ENCODE measurements at places on chromosomes 1 and 21.

GRCh38 chr1:115877511-115877910 lies 36.6 kb upstream of the NHLH2 start:
- no peak for DNase-seq

GRCh38 chr21:41847066-41847804 lies 31.9 kb downstream of the PRDM15 start:
- no peak for DNase-seq

DNA sequence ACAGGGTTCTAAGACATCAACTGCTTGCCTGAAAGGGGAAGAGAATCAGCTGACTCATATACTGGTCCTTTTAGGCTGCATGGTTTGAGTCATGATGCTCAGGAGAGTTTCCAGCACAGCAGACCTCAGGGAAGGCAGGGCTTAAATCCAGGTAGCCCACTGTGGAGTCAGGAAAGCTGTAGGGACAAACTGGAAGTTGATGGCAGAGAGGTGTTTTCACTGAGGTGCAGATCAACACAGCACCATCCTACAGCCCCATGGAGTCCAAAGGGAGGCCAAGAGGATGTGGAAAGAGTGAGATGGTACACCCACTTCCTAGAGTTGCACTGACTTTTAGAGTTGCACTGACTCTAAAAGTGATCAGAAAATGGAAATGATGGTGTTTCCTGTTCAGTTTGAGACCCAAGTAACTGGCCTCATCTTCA lies 252.4 kb upstream of the DUSP10 start:
- DNase-seq, result peak; percentile 25

- DNase-seq, result no peak
These were observed 37.5 kb downstream of the LRRC3 start for GRCh38 chr21:44492567-44493385.

- peak; percentile 39 for DNase-seq
These were observed 37.3 kb downstream of the IFNAR1 start for GRCh38 chr21:33362044-33362555.

- peak; percentile 37 for DNase-seq
These were observed 12.4 kb downstream of the SKI start for GRCh38 chr1:2240270-2241156.

- no peak for DNase-seq
These were observed 357.8 kb downstream of the SIPA1L2 start for GRCh38 chr1:232271991-232272589.

DNA sequence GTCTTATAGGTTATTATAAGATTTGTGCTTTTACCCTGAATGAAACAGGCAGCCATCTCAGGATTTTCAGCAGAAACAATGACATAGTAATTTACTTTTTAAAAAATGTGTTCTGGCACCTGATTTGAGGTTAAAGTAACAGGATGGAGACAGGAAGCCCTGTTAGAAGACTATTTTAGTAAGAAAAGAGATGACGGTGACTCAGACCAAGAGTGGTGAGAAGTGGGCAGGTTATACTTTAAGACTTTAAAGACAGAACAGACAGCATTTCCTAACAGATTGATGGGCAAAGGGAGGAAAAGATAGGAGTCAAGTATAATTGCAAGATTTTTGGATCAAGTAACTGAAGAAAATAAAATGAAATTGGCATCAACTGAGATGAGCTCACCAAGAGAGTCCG lies 436.8 kb upstream of the NR5A2 start:
- DNase-seq, result no peak

DNA sequence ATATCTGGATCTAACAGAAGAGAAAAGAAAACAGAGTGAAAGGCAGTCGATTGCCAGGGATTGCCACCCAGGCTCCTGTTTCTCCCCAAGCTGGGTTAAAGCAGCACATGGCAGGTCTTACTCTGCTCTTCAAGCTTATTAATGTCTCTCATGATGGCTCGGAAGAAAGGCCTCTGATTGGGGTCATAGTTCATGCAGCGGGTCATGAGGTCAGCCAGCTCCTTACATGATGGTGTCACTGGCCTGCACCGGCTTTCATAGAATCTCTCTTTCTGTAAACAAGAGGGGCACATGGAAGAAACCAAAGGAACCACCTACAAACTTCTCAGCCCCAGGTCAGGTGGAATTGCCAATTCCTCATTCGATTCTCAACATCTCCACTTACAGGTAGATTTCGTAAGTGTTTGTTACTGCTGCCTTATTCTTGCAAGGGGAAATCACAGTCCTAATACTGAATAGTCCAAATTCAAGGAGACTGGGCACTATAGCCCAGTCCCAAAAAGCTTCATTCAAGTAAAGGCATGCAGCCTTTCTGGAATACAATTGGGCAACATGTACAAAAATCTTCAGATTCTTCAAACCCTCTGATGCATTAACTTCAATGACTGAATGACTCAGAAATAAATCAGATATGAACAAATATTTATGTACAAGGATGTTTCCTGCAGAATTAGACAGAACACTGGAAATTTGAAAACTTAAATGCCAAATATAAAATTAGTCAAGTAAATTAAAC lies 96.6 kb downstream of the RAVER2 start:
- DNase-seq, result no peak

GRCh38 chr1:31064718-31065309 lies 703 bp downstream of the PUM1 start:
- DNase-seq, result no peak

- DNase-seq, result no peak
These were observed 588.8 kb downstream of the PLA2G4A start for GRCh38 chr1:187417520-187417919.

GRCh38 chr1:28604962-28605361 lies 12.9 kb downstream of the RAB42 start:
- DNase-seq, result no peak

DNA sequence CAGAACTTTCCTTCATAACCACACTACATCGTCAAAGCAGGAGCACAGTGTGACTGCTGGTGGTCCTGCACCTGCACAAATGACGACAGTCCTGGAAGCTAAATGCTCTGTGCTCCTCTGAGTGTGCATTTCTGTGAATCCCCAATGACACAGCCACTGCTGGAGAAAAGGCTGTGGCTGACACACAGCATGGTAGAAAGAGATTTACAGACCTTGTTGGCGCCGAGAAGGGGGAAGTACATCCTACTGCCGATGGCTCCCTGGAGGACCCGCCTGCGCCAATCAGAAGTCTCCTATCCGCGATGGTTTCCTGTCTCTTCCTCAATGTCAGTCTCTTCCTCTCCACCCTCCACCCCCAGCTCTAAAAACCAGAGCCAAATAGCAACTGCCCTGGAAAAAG lies 115.4 kb upstream of the RAB4A start:
- peak; percentile 32 for DNase-seq

DNA sequence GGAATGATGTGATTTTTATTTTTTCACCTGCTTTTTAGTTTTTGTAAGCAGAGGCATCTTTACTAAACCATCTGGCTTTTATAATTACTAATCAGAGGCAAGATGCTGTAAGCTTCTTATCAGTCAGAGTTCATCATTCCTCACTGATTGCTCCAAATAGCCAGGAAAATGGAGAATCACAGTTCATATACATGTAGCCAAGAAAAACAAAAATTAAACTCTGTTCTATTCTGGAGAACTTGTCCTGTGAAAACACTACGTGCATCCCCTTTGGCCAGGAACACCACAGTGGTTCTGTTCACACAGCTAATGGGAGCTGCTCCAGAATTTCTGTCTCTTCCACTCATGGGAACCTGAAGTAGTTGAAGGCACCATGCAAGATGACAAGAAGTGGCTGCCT lies 725.5 kb upstream of the CHRM3 start:
- no peak for DNase-seq

GRCh38 chr1:214029796-214030195 lies 42.0 kb downstream of the PROX1 start:
- no peak for DNase-seq

- no peak for DNase-seq
These were observed 12.7 kb downstream of the CD58 start for GRCh38 chr1:116558140-116558549.

DNA sequence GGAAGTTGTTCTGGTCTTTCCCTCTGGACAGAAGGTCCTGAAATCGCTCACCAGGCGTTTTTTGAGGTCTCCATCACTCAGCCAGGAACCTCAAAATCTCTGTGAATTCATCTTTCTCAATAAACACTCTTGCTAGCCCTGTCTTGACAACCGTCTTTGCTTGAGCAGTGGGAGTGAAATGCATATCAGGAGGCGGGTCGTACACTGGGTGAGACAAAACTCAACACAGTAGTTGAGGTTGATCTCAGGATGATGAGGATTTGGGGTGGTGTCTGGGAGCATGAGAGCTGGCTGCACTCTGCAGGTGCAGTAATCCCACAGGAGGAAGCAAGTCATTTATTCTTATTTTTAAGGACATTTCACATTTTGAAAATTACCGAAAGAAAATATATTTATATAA lies 1.9 kb downstream of the GPR25 start:
- no peak for DNase-seq

DNA sequence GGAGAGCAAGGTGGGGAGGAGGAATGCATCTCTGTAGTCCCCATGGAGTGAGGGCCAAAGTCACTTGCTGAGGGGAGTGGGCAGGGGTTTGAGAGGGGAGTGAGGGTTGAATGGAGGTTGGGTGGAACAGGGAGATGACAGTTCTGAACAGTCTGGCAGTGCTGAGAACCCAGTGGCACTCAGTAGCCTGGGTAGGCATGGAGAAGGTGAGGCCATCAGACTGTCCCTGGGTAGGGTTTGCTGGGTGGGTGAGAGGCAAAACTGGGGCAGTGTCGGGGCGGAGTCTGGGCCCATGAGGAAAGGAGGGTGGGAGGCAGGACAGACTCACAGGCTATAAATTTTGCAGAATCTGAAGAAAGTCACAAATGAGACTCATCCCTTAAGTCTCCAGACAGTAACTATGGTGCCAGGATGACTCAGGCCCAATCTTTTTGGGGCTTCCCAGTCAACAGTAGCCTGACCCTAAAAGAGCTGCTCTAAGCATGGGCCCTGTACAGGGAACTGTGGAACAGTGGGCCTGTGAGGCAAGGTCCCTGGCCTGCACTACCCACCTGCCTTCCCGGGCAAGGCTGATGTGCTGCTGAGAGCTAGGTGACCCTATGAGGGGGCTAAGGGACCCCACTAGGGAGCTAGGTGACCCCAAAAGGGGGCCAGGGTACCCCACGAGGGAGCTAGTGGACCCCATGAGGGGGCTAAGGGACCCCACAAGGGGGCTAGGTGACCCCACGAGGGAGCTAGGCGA lies 51.0 kb upstream of the DMRTB1 start:
- DNase-seq, result no peak

GRCh38 chr1:245481261-245481660 lies 326.5 kb downstream of the KIF26B start:
- no peak for DNase-seq

DNA sequence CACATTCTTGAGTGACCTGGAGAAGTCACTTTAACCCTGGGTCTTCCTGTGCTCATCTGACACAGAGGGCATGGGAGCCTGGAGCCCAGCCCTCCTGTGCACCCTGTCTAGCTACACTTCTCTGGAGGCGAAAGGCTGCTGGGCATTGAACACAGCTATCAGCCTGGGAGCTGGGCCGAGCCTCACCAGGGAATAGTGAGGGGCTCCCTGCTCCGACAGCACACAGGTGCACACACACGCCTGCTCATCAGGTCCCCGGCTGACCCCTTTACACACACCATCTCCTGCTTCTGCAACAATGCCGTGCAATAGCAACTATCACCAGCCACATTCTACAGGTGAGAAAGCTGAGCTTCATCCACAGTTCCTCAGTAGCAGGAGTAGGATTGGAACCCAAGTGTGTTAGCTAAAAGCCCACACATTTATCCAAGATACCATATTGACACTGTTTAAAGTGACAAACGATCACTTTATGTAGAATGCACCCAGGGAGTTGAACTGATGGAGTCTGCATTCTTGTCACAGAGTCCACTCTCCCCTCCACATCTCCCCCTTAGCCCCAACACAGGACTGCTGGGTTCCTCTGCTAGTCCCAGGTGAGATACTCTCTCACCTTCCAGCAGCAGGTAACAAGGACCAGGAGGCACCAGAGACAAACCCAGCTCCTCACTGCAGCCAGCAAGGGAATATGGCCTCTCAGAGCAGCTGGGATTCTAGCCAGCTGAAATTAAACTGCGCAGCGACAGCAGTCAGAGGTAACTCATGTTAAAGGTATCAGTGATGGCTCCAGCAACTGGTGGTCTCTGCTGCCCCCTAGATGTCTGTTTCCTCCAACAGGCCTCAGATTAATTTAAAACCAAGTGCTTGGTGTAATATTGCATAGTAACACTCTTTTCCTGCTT lies 18.3 kb upstream of the CAPN8 start:
- DNase-seq, result peak; percentile 67

- no peak for DNase-seq
These were observed 18.7 kb upstream of the RAP1A start for GRCh38 chr1:111600886-111601386.

DNA sequence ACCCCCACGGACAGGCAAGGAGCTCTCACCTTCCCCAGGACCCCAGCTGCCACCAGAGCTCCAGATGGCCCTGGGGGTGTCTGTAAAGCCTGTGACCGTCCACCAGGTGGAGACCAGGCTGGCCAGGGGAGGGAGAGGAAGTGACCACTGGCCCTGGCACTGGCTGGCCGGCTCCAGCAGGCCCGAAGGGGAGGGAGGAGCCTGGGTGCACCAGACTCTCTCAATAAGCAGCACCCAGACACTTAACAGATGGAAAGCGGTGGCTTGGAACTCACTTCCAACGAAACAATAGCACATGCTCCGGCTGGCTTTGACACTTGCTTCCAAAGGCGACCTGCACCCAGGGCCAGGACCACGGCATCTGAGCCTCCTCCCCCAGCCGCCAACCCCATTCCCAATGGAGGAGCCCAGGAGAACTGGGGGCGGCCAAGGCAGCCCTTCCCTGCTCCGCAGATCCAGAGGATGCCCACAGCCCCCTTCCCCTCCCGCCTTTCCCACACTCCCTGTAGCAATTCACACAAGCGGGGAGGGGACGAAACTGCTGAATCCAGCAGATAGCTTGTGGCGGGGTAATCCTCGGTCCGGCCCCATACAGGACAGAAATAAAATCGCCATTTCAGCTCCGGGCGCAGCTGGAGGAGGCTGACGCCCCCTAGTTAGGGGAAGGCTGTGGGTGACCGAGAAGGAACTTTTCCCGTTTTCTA lies 742 bp upstream of the PDE9A start:
- no peak for DNase-seq

GRCh38 chr1:164783778-164784555 lies 225.0 kb downstream of the PBX1 start:
- DNase-seq, result no peak

- peak; percentile 43 for DNase-seq
These were observed 12.8 kb downstream of the PDE9A start for GRCh38 chr21:42666023-42666747.

GRCh38 chr1:205359771-205360565 lies 3.2 kb upstream of the KLHDC8A start:
- DNase-seq, result no peak
